ENCODE measurements at places on chromosomes 6 and 20.

DNA sequence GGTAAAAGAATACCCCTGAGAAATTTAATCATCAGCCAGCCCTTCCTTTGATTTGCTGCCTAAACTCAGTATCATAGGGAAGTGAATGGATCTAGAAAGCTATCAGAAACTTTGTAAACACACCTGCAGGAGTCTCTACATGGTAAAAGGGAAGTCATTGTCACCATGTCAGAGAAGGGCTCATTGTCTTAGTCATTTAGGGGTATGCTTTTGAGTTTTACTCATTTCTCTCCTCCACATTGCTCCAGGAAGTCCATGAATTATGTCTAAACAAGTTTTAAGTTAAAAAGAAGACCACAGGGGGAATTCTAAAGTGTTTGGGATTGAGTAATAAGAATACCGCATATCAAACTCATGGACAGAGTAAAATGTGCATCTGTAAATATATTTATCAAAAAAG, 2.5 kb downstream of the SLC17A1 start:
- DNase-seq, result no peak

DNA sequence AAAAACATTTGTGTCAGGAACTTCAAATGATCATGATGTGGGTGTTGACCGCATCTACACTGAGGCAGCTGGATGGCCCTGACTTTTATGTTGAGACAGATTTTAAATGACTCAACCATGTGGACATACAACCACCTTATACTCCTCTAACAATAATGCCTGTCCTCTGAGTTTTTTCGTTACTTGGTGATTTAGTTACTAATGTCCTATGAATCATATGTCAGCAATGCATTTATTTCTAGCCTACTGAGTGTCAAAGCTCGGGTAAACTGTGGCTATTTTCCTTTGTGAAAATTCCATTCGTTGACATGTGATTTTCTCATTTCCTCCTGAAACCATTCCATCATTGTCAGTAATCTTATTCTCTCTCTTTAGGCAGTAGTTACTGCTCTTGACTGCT, 38.9 kb upstream of the NKX2-4 start:
- DNase-seq, result no peak

DNA sequence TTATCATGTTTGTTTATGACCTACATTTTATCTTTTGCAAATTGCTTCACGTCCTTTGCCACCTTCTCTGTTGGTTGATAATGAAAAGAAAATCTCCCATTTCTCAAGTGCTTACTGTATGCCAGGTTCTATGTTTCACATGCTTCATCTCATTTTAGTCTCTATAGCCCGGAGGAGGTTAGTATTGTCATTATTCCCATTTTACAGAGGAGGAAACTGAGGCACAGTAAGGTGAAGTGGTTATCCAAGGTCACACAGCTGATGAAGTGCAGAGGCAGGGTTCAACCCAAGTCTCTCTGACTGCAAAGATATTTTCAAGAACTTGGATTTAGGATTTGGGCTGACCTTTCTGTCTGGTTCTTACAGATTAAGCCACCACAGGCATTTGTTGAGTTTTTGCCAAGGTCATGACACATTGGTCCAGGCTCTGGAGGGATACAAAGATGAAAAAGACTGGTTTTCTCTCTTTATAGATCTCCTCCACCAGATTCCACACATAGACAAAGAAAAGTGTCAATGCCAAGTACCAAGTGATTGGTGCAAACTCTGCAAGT, 20.6 kb downstream of the CNBD2 start:
- no peak for DNase-seq

GRCh38 chr6:169194737-169195136, 58.9 kb downstream of the THBS2 start:
- DNase-seq, result no peak

GRCh38 chr6:134878136-134878535, 71.8 kb downstream of the ALDH8A1 start:
- DNase-seq, result no peak

DNA sequence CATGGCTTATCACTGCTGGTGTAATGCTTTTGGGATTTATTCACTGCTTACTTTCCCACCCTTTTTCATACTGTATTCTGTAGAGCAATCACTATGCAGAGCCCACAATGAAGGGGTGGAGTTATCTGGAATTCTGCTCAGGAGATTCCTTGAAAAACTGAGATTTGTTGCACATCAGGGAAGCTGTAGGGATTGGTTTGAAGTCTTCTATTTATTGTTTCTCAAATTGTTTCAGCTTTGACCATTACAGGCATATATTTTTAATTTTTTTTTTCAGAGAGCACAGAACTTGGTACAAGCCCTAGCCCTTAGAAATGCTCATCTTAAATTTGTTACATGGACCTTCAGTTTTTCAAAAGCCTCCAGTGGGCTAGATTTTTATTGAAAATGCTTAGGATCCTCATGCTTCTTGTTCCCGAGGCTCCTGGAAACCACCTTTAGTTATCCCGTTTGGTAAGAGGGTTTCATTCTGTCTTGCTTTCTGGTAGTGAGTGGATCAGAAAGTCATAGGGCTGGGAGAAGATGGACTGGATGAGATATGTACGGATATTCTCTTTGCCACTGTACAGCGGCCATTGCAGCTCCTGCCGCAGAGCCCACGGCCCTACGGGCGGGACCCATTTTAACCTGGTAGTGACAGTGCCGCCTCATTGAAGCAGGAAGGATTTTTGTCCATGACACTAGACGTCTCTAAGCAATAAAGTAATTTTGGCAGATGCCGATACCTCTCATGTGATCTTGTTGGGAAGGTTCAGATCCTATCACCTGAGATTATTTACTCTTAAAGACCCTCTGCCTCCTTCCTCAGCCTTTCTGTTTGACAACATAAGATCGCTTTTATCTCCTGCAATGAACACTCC, 45.3 kb upstream of the ZNF184 start:
- no peak for DNase-seq

- DNase-seq, result no peak
These were observed 109.4 kb upstream of the NEDD9 start for GRCh38 chr6:11341867-11342266.

GRCh38 chr6:150336299-150336698, 32.5 kb upstream of the IYD start:
- DNase-seq, result no peak

DNA sequence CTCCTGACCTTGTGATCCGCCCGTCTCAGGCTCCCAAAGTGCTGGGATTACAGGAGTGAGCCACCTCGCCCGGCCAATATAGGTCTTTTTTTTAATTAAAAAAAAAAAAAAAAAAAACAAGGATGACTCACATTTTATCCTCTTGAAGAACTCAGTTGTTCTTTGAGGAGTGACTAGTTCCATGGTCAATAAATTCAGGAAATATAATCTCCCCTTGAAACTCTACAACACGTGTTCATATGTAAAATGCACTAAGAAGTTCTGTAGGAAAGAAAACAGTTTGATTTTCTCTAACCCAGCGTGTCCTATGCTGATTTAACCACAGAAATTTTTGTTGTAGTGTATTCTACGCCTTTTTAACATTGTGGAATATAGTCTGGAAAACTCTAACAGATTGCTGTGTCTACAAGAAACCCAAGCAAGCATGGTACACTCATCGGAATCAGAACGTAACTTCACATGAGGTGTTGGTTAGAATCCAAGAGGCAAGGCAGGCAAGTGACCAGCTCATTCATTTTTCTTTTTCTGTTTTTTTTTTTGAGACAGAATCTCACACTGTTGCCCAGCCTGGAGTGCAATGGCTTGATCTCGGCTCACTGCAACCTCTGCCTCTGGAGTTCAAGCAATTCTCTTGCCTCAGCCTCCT, 79.0 kb upstream of the ZNF217 start:
- DNase-seq, result no peak
